ENCODE measurements at places on chromosomes 2 and 18.

DNA sequence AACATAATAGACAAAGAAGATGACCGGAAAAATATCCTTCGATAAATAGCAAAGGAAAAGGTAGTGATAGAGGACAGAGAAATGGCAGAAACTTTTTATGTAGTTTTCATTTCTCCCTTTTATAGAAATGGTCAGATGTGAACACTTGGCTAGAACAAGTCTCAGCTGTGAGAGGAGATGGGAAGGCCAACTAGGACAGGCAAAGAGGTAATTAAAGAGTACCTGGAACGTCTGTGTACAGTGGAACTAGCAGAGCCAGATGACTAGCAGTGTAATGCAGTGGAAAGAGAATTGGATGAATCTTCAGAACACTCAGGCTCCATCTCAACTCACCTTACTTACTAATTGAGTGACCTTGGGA is 69.2 kb downstream of the NABP1 start:
- DNase-seq, result no peak

GRCh38 chr18:46141199-46141598 is 37.0 kb downstream of the HAUS1 start:
- no peak for DNase-seq

DNA sequence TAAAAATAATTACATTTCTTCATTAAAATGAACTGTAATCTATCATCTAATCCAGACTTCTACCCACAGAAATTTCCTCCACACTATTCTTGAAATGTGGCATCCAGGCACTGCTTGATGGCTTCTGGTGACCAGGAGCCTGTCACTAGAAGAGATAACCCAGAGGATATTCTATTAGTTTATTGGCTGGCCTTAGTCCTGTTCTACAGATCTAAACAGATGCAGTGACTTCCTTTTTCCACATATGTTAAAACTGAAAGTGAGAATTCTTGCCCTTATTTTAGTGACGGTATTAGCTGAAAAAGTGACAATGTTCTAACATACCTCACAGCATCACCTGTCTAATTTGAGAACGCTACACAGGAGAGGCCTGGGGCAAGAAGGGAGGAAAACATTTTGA is 775.4 kb downstream of the TSN start:
- DNase-seq, result no peak

- no peak for DNase-seq
These were observed 300.1 kb downstream of the NOL4 start for GRCh38 chr18:33924576-33924975.

GRCh38 chr18:57965246-57965645 is 78.8 kb upstream of the NEDD4L start:
- DNase-seq, result no peak

DNA sequence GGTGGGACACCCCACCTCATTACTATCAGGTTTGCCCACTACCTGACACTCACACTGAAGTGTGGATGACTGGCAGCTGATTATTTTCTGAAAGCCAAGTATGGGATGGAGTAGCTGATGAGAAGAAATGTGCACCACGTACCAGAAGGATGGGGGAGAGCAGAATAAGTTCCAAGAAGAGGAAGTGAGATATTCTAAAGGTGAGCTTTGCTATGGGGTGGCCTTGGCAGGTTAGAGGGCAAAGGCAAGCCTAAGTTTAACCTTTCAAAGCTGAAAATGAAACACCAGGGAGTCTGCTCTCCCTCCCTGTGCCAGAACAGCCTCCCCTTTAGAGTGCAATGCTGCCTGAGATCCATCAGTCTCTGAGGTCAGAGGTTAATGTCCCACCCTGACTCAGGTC is 196.1 kb upstream of the OSR1 start:
- DNase-seq, result no peak

Data from activated CD8-positive, alpha-beta memory T cell treated with anti-CD3 and anti-CD28 coated beads for 1 hour (primary cell).